ENCODE measurements at places on chromosomes 16 and 17.

DNA sequence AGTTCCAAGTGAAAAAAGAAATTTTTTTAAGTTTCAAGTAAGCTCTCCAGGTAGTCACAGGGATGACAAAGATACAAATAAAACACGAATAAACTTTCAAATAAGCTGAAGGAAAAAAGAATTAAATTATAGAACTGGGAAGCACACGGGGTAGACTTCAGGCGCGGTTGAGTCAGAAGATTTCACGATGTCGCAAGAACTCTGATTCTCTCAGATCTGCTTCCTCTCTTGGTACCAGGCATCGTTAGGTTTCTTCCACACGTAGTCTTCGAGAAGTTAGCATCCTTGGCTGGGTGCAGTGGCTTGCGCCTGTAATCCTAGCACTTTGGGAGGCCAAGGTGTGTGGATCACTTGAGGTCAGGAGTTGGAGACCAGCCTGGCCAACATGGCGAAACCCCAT, 784.1 kb upstream of the RBFOX1 start:
- no peak for DNase-seq

GRCh38 chr17:50196826-50197225, 4.6 kb downstream of the COL1A1 start:
- DNase-seq = no peak

DNA sequence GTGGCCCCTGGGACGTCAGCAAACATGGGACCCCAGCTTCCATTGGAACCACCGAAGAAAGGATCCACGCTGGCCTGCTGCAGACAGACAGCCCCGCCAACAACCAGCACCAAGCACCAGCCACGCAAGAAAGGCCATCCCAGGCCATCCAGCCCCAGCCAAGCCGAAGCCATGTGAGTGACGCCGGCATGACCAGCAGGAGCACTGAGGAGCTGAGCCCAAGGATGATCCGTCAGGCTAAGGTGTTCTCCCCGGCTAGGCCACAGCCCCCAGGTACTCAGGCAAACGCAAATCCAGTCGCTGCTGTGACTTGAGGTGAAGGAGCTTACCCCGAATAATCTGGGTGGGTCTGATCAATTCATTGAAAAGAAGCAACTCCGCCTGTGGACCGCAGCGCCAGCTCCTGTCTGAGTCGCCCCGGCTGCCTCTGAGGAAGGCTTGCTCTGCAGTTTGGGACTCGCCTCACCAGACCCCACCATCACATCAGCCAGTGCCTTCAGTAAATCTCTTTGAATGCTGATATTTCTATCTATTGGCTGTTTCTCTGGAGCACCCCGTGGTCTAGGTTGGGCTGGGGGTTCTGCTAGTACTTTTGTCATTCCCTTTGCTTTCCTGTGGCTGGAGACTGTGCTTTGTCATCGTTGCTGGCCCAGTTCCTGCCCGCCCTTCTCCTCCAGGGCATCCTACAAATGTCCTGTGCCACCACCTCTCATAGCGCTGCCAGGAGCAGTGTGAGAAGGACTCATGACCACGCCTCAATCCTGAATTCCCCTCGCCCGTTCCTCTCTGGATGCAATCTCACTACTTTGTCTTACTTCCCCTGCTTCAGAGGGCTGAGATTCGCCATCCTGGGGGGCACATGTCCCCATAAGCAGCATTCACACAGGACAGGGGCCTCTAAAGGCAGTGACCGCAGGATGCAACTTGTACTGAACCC, 8.1 kb upstream of the CBX2 start:
- no peak for DNase-seq

DNA sequence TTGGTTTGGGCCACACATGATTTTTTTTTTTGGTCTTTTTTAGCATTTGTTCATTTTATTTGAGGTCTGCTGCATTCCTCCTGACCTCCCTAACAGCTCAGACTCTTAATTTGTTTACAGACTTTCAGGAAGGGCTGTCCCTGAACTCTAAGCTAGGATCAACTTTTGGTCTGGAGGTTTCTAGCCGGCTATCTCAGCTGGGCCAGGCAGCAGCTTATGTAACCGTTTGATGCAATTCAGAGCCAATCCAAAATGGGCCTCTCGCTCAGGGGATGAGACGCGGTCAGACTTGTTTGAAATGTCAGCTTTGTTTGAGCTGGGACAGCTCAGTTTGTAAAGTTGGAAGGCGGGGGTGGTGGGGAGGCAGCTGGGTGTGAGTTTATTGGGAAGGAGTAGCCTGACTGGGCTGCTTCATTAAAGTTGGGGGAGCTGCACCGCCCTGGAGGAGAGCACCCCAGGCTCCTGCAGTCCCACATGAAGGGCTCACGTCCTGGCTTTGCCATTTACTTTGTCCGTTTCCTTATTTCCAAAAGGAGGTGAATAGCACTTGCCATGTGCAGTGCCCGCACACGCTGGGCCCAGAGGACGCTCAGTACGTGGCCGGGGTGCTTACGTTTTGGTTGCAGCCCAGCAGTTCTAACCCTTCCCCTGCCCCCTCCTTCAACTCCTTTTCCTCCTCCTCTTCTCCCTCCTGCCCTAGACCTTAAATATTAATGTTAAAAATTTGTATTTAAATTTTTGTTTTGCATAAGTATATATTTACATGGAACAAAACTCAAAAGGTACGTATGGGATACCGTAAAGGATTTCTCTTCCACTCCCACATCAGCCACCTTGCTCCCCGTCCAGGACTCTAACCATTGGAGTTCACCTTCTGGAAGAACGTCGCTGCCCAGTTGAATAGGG, 121.2 kb downstream of the SNX29 start:
- DNase-seq = peak; percentile 71

DNA sequence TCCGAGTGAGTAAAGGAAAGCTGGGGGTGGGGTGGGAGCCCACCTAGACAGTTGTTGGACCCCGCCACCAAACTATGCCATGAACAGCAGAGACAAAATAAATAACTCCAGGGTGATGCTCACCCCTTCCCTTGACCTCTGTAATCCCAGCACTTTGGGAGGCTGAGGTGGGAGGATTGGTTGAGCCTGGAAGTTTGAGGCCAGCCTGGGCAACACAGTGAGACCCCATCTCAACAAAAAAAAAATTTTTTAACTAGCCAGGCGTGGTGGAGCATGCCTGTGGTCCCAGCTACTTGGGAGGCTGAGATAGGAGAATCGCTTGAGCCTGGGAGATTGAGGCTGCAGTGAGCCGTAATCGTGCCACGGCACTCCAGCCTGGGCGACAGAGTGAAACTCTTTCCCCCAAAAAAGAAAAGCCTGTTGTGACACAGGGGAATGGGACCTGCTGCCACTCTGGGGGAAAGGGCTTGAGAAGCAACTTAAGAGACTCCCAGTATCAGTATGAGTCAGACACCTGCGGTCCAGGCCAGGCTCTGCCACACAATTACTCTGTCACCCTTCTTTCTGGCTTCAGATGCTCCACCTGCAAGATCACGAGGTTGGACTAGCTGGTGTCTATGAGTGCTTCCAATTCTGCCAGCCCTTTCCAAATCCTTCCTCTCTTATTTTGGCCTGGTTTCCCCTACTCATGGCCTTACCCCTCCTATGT, 5.0 kb downstream of the SGCA start:
- DNase-seq = no peak

All from islet precursor cell (in vitro differentiated cells).